ENCODE measurements at places on chromosomes 16 and 17.
A peak's percentile ranks its signal among the peaks of the same experiment; 100 is the strongest.

DNA sequence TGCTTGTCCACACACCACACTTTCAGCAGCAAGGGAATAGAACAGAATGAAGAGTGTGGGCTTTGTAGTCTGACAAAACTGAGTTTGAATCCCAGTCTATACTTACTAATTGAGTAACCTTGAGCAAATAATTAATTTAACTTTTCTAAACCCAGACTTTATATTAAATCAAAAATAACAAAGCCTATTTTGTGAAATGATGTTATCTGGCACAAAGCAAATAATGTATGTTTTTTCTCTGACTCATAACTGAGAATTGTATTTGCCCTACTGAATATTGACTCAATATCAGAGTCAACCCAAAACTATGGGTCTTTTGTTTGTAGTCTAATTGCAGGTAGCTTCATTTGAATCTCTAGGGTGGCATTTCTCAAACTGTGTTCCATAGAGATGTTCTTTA is 77.9 kb upstream of the TANC2 start:
- DNase-seq: no peak

DNA sequence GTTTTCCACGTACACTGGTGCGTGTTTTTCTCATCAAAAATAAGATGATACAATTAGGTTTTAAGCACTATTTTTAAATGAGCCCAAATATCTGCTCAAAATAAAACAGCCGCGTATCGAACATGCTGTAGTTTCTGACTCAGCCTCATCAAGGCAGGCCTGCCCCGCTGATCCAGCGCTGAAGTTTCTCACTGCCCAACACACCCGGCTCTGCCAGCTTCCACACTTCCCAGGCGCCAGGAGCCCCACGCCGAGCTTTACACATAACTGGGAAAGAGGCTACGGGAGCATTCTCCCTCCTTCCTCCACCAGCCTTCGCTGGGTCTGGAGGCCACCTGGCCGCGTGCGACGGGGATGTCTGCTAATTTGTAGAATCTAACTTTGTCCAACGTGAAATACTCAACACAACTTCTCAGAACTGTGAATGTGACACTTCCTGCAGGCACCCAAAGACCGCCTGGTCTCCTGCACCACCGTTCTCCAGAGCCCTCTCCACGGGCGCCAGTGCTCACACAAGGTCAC is 42.1 kb downstream of the MAP1LC3B start:
- DNase-seq: no peak

DNA sequence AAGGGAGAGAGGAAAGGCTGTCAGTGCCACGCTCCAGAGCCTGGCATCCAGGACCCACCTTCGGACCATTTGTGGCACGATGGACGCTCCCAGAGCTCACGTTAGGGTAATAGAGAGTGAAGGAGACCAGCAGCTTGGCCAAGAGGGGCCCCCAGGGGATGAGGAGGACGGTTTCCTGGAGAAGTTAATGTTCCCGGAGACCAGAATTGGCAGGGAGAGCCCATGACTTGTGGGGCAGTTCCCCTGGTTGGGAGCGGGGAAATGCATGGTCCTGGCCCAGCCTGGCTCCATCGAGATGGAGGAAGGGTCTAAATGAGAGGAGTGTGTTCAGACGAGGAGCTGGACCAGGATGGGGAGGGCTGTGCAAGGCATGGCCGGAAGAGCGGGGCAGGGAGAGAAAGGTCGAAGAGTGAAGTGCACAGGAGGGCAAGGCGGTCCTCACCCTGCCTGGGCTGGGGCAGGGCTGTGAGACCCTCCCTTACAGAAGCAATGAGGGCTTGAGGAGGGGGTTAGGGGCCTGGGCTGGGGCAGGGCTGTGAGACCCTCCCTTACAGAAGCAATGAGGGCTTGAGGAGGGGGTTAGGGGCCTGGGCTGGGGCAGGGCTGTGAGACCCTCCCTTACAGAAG is 2.9 kb upstream of the HIC1 start:
- DNase-seq: no peak

GRCh38 chr17:4565209-4566141 is 5.1 kb upstream of the GGT6 start:
- peak; percentile 42 for DNase-seq

DNA sequence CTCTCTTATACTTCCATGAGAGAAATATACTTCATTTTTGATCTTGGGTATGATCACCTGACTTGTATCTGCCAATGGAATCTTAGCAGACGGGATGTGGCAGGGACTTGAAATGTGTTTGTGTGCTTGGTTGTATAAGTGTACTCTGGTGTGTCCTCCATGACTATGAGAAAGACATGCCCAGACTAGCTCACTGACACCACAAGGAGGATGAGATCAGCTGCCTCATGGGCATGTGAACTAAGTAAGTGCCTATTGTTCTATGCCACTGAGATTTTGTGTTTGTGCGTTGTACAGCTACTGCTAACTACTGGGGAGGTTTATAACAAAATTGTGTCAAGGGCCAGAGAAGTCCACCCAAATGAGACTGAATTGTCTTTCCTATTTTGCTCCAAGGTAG is 402.2 kb upstream of the SALL1 start:
- DNase-seq: no peak
